ENCODE measurements at places on chromosomes 1 and 21.

DNA sequence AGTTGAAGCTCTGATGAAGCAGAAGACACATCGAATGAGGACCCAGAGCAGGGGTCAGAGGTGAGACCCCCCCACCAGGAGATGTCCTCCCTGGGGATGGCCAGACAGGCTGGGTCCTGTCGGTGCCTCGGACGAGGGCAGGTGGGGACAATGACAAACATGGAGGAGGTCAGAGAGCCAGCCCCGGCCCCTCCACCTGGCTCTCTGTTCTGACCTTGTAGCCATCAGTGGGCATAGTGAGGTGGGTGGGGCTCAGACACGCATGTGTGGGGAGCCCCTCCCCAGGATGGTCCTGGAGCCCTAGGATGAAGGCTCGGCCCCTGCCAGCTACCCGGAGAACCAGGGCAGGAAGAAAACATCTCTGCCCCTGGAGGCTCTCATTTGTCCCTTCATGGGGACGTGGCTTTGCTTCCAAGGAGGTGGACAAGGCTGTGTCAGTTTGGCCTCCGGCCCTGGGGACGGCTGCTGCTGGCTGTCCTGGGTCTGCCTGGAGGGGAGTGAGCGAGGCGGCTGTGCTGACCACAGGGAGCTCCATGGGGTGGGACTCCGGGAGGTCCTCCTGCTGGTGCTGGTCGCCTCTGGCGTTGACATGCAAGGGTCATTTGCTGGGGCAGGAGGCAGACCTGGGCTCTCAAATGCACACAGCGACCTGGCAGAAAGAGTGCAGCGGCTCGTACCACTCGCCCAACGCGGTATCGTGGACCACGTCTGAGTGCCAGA lies 2.6 kb downstream of the KRTAP10-6 start:
- no peak for DNase-seq

- no peak for DNase-seq
Observed at GRCh38 chr1:4002741-4003140, 102.7 kb upstream of the C1orf174 start.

DNA sequence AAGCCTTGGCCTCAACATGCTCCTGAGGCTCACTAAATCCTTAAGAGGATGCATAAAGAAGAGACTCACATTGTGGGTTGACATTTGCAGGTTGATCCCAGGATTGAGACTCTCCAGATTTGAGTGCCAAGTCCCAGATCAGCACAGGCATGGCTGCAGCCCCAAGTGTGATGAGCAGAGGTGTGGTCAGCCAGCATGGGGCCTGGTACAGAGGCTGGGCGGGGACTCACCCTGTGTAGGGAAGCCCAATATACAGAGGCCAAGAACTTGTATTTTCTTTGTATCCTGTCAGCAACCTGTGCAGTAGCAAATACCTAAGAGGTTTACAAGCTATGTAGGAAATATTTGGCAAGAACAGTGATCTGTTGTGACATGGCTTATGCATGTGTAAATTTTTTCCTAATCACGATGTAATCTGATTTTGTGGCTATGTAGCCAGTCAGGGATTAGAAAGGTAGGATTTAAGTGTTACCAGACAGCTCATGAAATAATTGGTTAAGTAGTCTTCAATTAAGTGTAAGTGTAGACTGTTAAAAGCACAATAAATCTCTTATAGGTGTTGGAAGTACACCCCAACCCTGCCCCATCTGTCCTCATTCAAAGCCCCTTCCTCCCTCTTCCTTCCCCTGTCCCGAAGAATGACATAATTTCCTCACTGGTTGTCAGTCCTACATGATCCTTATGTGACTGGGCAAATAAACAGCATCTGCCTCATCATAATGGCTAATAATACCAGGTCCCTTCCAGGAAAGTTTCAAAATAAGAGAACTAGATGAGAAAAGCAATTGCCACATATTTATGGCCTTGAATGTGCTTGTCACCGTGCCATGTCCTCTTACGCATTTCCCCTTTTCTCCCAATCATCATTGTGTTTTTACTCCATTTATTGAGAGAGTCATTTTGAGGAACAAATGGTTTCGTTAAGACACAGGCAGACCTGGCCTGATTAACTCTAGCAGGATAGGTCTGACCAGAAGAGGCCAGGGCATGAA lies 120.9 kb downstream of the HLX start:
- no peak for DNase-seq

- DNase-seq: no peak
Observed at GRCh38 chr1:247357781-247358211, 26.1 kb upstream of the ZNF496 start.

DNA sequence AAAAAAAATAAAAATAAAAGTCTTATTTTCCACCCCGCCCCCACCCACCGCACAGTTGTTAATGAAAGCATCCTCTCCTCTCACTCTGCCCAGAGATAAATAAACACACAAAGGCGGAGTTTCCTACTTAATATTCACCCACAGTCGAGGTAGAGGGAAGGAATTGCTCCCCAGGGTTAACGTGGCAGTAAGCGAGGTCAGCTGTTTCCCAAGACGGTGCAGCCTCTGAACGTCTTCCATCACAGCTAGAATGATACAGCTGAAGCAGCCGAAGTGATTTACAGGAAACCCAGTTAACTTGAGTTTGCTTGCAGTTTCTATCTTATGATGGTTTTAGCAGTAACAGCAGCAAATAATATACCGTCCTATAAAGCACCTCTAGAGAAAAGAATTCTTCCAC lies 283.9 kb downstream of the PBX1 start:
- no peak for DNase-seq

- no peak for DNase-seq
Observed at GRCh38 chr1:82030830-82031229, 230.1 kb downstream of the ADGRL2 start.

DNA sequence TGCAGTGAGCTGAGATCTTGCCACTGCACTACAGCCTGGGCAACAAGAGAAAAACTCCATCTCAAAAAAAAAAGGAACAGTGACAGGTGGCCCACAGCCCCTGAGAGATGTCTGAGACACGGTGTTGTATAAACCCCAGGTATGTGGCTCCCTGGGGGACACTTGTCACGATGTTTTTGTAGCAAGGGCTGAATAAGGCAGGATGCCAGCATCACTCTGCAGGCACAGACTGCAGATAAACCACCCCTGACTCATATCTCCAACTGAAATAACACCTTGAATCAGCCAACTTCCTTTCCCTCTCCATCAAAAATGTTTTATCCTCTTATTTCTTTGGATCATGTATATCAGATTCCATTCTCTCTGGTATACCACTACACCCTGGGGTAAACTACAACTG lies 52.5 kb downstream of the NMNAT2 start:
- no peak for DNase-seq

DNA sequence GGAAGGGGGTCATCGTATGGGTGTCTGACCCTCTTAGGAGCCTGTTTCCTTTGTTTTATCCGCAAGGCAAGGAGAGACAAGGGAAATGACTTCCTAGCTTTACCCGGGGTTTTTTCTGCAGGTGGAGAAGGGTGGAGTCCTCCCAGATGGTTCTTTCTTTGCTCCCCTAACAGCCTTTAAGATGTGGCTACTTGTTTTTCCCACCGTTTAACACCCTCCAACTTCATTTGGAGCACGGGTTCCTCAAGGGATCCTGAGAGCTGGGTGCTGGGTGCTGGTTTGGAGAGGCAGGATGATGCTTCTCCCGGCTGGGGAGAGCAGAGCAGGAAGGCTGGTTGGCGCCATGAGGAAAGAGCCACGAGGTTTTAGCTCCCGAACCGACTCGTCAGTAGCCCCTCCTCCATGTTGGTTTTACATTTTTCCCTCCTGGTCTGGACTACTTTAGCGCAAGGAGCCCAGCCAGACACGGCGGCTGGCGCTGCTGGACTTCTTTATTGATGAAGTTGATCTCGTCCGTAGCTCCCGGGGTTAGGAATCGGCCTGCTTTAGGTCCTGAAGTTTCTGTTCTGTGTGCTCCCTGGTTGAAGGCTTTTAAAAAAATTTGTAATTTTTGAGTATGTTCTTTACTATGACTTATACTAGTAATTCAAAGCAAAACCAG lies 1.4 kb downstream of the UCK2 start:
- peak; percentile 22 for DNase-seq

DNA sequence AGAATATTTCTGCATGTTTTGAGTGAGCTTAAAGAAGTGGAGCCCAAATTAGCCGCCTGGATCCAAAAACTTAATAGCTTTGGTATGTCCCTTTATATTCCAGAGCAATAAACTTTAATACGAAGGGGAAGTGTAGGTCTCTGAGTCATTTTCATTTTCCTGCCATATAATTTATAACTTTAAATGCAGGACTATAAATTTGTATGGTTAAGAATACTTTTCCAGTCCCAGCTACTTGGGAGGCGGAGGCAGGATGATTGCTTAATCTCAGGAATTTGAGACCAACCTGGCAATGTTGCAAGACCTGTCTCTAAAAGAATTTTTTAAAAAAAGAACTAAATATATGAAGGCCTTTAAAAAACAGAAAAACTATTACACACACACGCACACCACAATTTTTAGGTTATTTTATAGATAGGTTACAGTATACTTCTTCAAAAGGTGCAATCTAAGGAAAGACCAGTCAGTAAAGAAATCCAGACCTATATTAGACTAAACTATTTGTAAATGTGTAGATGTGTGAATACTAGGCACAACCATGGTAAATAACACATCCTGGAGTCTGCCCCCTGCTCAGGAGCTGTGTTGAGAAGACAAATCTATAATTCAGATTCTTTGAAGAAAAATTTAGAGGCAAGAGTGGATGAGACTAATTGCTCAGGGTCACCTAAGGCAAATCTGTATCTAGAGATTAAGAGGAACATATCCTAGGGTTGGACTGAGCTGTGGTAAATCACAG lies 80.3 kb downstream of the TTC3 start:
- DNase-seq: no peak

- no peak for DNase-seq
Observed at GRCh38 chr1:17966341-17966740, 141.3 kb upstream of the IGSF21 start.

DNA sequence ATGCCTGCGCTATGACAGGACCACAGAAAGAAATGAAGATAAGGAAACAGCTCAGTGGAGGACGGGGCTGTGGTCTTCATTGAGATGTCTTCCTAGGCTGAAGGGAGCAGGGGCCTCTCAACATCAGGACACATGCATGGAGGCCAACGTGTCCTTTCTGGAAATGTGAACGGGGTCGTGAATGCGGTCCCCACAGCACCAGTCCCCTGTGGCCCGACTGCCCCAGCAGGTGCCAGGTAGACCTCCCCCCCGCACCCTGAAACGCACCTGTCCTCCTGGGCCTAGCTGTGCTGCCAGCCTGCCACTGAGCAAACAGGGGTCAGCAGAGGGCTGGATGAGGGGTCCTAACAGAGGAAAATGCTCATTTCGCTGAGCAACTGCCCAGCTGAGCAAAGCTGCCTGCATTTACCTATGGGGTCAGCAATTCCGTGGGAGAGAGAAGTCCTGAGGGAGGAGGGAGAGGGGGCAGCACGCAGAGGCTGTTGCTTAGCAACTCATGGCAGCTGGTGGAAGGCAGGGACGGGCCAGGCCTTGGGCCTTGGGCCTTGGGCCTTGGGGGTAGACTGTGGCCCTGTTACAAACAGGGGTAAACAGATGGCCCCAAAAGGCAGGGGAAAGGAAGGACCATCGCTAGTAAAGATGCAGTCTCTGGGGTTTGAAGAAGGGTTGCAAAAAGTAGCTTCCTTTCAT lies 77.4 kb downstream of the NPHP4 start:
- no peak for DNase-seq

GRCh38 chr1:153035211-153035610 lies 4.2 kb downstream of the SPRR1B start:
- DNase-seq: no peak

DNA sequence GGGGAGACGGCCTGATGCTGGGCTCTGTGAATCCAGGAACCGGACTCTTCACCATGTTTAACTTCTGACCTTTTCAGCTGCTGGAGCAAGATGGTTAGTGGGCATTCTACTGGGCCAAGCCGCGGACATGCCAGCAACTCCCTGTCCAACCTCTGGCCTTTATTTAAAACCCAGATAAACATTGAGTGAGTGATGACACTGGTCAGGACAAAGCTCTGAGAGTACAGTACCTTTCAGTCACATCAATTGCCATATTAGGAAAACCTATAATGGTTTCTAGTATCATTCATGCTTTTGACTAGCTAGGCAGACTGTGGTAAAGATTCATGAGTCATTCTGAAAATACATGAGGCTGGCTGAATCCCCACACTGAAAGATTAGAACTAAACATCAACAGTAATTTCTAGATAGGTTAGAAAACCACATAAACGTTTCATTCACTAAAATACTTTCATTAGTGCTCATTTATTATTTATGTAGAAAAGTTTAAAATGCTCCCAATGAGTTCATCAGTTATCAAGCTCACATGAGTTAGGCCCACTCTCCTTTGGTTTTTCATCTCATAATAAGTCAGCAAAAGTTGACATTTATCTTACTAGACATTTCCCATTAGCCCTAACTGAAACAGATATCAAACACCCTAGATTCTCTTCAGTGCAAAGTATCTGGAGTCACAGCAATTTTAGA lies 7.1 kb upstream of the ACTA1 start:
- peak; percentile 44 for DNase-seq

- peak; percentile 87 for DNase-seq
Observed at GRCh38 chr1:35769188-35769758, 505 bp downstream of the CLSPN start.

DNA sequence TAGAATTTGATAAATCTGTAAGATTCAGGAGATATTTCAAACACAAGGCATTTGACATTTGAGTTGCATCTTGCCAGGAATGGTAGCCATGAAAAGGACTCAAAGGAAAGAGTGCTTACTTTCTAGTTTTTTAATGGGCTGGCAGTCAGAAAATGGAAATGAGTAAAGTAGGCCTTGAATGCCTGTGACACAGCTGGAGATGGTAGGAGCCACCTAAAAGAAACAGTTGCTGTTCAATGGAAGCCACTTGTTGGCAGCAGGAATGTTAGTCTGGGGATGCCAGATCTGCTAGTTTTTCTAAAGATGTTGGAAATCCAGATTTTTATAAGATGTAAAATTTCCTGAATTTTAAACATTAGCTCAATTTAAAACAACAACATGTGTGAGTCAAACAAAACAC lies 43.6 kb downstream of the CACHD1 start:
- no peak for DNase-seq

- DNase-seq: no peak
Observed at GRCh38 chr21:37770461-37770860, 145.8 kb downstream of the KCNJ6 start.

GRCh38 chr1:29062157-29062942 lies 61.4 kb downstream of the TMEM200B start:
- DNase-seq: peak; percentile 72

DNA sequence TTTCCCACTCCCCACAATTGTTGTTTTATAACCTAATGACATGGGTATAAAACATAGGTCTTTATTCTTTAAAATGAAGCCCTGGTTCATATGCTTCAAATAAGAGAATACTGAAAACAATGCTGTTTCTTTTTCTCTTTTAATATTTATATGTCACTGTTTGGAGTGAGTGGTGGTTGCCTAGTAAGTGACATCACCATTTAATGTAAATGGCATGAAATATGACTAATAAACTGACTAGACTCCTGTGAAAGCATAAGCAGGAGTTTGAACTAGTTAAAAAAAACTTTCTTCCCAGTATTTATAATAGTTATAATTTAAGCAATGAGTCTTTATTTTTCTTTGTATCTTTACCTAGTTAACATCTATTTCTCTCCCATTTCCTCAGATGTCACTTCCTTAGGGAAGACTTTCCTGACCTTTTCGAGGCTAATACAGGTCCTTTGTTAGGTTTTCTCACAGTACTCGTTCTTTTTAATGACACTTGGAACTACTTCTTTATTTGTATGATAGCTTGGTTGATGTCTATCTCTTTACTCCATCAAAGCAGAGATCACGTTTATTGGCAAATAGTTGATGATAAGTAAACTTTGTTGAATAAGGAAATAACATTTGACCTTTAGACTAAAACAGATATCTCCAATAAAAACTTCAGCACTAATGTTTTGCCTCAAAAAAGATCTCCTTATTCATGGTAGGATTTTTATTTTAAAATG lies 105.4 kb upstream of the PDC start:
- no peak for DNase-seq
